ENCODE measurements at places on chromosomes 6 and 20. TPM values are rescaled to one million over a fixed set of nuclear protein-coding genes. Genes with fewer than 3 reads are reported as not detected.

DNA sequence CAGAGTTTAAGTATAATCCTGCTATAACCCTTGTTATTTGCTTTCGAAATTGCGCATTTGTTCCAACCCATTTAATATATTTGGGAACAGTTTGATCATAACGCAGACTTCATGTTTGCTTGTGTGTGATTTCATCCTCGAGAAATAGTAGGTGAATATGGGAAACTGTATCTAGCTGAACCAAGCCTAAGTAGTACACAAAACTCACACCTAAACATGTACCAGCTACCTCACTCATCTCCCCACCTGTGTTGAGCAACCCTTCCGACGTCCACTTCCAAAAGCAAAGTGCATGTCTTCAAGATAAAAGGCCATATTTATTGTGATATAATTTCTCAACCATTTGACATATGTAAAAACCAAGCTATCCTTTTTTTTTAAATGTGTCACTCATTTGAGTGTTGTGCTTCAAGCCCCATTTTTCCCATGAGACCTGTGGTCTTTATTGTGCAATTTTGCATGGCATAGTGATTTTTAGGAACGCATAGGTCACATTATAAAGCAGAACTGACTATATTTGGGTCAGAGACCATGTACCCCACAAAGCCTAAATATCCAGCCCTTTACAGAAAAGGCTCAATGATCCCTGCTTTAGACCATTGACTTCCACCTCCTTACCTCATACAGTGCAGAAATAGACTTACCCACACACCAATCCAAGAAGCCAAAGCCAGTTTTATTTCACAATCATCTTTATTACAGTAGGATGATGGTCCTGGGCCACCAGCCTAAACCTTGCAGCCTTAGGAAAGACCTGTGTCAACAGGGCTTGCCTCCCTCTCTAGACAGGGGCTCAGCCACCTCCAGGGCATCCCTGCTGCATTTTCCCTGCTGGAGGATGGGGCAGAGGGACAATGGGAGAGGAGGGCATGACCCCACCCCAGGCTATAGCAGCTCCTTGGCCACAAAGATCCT lies 7.1 kb downstream of the CCND3 start:
- DNase-seq = peak; percentile 96

- DNase-seq = no peak
Observed at GRCh38 chr20:53828088-53828681, 234.5 kb upstream of the ZNF217 start.

GRCh38 chr6:134585517-134585873 lies 267.6 kb upstream of the SGK1 start:
- no peak for DNase-seq

DNA sequence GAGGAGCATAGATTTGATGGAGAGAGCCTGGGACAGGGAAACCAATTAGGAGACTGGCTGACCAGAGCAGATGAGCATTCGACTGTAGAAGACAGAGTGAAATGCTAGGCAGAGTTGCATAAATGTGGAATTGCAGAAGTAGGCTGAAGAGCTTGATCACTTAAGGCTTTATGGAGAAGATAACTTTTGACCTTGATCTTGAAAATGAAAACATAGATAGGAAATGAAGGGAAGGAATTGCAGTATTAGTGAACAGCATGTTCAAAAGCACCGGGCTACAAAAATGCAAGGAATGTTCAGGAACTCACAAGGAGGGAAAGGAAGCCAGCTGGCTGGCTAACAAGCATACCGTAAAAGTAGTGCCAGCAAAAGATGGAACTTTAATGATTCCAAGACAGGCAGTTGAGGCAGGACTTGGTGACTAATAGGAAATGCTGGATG lies 20.5 kb upstream of the LTV1 start:
- no peak for DNase-seq

DNA sequence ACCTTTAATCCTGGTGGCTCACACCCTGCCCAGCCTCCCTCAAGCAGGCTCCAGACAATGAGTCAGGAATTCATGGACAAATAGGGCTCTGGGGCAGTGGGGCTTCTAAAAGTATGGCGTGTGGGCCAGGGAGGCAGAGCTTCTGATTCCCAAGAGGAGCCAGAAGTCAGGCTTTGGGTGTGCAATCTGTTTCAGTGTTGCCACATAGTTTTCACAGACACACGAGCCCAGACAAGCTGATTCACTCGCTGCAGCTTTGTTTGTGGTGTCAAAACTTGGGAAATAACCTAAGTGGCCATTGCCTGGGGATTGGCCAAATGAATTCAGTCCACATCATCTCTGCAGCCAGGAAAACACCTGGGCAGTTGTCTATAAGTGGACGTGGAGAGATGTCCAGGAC lies 9.2 kb downstream of the PEDS1 start:
- DNase-seq = no peak

DNA sequence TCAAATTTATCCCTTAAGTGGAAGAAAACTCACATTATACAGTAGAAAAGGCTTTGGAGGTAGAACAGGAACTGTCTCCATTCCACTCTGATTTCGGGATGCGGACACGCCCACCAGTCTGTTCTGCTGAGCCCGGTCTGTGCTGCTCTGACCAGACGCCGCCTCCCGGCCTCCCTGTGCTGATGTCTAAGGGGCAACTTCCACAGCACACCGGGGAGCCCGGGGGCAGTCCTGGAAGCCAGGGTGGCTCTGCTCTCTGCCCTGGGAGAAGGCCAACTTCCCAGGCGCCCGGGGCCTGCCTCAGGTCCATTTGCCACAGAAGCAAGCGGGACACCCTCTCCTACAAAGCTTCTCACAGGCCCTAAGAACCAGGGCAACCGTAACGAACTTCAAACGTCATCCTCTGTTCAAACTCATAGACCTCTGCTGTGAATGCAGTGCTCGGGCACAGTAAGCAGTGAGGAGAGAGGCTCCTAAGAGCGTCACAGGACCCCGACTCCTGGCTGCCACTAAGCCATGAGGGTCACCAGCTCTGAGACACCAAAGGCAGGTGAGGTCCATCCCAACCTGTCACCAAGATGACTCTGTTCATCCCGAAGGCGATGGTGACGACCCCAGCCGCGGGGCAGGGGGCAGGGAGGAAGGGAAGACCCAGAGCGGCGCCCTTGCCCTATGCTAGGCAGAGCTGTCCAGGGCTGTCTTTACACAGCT lies 5.6 kb downstream of the TAF4 start:
- DNase-seq = no peak

GRCh38 chr6:113709936-113710509 lies 147.1 kb upstream of the MARCKS start:
- DNase-seq = no peak

- DNase-seq = no peak
Observed at GRCh38 chr20:2285193-2285592, 10.6 kb upstream of the TGM3 start.

- no peak for DNase-seq
Observed at GRCh38 chr20:1345030-1345755, 16.3 kb upstream of the SDCBP2 start.

GRCh38 chr6:90241229-90241880 lies 55.3 kb downstream of the BACH2 start:
- no peak for DNase-seq

DNA sequence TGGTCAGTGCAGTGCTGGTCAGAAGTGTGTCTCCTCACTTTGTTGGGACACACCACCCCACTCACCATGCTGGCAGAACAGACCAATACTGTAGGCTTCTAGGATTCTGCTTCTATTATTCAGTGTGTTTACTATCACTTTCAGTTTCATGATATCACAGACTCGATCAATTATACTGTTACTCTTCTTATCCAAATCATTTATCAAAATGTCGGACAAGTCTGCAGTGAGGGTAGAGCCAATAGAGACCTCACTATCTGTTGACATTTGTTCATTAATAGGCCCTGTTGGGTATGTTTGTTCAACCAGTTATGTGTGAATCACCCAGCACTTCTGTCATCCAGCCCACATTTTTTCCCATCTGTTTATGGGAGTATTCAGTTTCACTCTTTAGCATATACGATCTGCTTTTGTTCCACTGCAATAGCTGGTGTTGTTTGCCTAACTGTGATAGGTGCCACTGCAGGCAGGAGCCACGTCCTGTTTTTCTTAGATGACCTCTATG lies 140.1 kb downstream of the NRN1 start:
- DNase-seq = no peak

- DNase-seq = no peak
Observed at GRCh38 chr6:2035046-2035445, 210.4 kb downstream of the GMDS start.

DNA sequence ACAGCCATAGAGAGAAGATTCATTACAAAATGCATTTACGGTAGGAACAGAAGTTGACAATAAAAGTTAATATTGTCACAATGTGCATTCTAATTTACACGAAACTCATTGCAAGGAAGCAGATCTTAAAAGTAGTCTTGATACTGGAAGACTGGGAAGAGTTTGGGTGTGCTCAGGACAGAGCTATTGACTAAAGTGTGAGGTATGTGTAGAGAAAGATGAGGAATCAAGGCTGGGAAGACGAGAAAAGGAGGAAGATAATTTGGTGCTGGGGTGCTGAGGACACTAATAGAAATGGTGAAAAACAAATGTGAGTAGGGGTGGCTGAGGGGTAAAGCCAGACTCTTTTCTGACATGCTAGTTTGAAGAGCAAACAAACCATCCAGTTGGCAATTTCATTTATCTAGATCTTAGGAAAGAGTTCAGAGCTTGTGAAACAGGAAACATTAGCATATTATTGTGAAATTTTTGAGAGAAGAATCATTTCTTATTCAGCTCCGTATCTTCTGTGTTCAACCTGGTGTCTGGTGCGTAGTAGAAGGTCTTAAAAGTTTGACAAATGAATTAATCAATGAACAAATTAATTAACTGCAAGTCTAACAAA lies 72.7 kb downstream of the ELOVL4 start:
- no peak for DNase-seq

- no peak for DNase-seq
Observed at GRCh38 chr6:84258268-84258667, 30.8 kb upstream of the CEP162 start.

GRCh38 chr6:68653074-68653705 lies 18.1 kb downstream of the ADGRB3 start:
- DNase-seq = no peak

DNA sequence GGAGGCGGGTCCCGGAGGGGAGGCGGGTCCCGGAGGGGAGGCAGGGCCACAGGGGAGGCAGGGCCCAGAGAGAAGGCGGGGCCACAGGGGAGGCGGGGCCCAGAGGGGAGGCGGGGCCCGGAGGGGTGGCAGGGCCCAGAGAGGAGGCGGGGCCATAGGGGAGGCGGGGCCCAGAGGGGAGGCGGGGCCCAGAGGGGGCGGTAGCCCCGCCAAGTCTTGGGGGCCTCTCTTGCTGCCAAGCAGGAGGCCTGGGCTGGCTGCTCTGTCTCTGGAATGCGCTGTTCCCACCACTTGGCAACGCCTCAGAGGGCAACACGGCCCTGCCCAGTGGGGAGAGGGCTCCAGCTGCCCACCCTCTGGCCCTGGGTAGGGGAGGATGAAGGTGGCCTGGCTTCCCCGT lies 80.5 kb downstream of the YTHDF1 start:
- DNase-seq = peak; percentile 63

GRCh38 chr6:95288251-95288650 lies 289.1 kb upstream of the MANEA start:
- no peak for DNase-seq

DNA sequence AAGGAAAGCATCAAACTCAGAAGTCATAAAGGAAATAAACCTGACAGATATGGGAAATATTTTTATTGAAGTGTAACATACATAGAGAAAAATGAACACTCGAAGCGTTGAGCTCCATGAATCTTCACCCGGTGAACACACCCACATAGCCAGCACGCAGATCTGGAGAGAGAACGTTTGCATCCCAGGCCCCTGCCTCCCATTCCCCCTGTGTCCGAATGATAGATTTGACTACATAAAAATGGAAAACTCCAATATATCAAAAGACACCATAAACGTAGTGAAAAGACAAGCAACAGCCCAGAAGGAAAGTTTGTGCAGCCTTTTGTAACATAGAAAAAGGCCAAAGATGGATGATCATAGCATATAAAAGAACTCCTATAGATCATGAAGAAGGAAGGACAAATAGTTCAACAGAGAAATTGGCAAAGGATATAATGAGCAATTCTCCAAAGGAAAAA lies 17.1 kb downstream of the SYNJ2 start:
- DNase-seq = no peak

The RBPJL gene
- not detected for total RNA-seq

The KCNQ5 gene
- 29.1 TPM for total RNA-seq

The PRND gene
- not detected for total RNA-seq

The ARFGEF3 gene
- not detected for total RNA-seq

The RCAN2 gene
- total RNA-seq = 4.7 TPM

The CCM2L gene
- 0.78 TPM for total RNA-seq

All from Karpas-422 (cell line).